ENCODE measurements at places on chromosomes 1 and 21.

GRCh38 chr1:145926686-145927062, 610 bp downstream of the RBM8A start:
- DNase-seq = no peak

DNA sequence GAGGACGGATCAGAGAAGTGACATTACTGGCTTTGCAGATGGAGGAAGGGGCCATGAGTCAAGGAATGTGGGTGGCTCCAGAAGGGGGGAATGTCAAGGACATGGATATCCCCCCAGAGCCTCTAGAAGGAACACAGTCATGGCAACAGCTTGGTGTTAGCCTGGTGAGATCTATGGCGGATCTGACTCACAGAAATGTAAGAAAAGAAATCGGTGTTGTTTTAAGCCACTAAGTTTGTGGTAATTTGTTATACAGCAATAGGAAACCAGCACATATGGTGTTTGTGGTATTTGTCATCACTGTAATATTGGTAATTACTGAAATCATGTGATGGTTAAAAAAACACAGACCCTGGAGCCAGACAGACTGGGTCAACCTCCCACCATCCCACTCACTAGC, 236.2 kb downstream of the SETD4 start:
- DNase-seq = no peak

DNA sequence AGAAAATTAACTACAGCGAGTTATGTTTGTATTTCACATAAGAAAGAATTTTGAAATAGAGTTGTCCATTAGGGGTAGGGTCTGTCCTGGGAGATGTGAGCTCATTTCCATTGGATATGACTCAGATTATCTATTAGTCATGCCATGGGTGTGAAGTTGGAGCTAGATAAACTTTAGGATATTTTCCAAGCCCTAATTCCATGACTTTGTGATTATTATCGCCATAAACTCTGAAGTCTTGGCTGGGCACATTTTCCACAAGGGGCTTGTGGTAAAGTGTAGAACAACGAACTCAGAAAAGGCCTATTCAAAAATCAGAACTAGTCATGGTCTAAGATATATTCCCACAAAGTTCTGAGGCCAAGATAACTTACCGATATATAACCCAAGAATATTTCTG, 396.6 kb downstream of the DPYD start:
- no peak for DNase-seq

DNA sequence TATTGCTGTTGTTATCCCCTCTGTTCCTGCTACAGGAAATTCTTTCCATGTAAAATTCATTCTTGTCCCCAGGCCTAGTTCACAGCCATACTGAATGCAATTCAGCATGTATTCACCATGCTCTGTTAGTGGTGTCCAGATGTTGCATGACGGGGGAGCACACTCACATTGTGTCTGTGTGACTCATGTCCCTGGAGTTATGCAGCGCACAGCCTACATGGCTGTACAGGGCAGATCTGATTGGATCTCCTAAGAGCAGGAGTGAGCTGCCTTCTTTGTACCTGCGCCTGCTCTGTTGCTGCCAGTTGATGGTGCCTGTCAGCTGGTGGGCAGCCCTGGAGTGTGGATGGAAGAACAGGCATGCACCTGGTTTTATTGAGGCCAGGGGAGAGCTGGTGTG, 17.6 kb downstream of the HTR6 start:
- no peak for DNase-seq

DNA sequence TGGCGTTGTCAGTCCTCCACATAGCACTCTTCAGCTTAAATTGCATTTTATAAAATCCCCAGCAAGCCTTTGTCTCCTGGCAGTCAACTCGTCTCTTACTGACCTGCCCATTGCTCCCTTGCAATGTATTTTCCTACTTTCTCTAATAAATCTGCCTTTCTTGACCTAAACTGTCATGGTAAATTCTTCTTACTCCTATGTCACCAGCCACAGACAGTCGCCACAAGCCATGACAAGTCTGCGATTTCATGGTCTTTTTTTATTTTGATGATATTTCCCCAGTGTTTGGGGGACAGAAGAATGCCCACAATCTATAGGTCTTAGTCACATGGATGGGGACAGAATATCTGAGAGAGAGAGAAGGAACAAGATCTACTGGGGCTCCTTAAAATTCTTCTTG, 8.4 kb downstream of the IFNAR2 start:
- no peak for DNase-seq

DNA sequence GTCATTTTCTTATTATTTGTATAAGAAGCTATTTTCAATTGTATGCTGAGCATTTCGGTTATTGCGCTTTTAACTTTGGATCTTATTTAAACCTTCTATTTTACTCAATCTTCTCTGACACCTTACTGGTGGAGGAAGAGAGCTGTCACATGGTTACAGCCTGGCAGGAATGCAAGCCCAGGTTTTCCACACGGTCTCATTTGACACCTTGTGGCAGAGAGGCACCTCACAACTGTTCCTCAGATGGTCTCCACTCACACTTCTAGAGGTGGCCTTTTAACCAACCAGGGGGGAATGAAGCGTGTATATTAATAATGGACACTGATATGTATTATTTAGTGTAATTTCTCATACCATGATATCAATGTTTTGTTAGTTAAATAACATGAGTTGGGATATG, 9.6 kb downstream of the OR2T33 start:
- DNase-seq = no peak

DNA sequence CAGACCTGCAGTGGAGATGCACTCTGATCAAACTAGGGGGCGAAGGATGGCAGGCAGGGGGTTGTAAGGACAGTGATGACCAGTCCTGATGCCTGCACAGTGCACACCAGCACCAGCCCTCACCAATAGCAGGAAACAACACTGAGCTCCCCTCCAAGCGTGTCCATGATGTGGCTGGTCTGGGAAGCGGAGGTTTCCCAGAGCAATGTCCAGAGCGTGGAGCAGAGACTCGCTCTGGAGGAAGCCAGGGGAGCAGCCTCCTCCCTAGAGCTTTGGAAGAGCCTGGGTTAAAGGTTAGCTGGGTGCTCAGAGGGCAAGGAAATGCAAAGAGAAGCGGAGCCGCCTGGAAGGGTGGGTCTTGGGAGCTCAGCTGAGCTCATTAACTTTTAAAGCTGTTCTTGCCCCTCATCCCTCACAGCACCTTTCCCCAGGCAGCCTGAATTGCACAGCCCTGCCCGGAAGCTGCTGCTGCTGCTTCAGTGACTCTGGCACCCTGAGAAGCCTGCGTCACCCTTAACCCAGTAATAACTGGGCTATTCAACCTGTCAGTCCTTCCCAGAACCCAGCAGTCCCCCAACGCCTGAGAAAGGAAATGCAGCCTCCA, 162.2 kb upstream of the RAB4A start:
- DNase-seq = no peak

GRCh38 chr1:54112027-54112426, 40.8 kb downstream of the CDCP2 start:
- no peak for DNase-seq

Measured in RWPE2 (cell line).